Nasal cavity respiratory epithelium epithelial cell of viscerocranial mucosa (primary cell): ENCODE measurements at places on chromosomes 5 and 9. TPM values are rescaled to one million over a fixed set of nuclear protein-coding genes. Genes with fewer than 3 reads are reported as not detected.

Gene LOX
- total RNA-seq, result 0.34 and 17.3 TPM in 2 replicates

Gene TSLP
- 1.2 and 1.4 TPM in 2 replicates for total RNA-seq

Gene FGF1
- under 0.01 and 0.64 TPM in 2 replicates for total RNA-seq

Gene OR1L8
- not detected in 2 replicates for total RNA-seq

Gene IL7R
- under 0.01 and 0.50 TPM in 2 replicates for total RNA-seq

Gene LTC4S
- total RNA-seq, result 0.34 TPM in 1 of 2 replicates, not detected in the other
